ENCODE measurements at places on chromosomes 3 and 15.

DNA sequence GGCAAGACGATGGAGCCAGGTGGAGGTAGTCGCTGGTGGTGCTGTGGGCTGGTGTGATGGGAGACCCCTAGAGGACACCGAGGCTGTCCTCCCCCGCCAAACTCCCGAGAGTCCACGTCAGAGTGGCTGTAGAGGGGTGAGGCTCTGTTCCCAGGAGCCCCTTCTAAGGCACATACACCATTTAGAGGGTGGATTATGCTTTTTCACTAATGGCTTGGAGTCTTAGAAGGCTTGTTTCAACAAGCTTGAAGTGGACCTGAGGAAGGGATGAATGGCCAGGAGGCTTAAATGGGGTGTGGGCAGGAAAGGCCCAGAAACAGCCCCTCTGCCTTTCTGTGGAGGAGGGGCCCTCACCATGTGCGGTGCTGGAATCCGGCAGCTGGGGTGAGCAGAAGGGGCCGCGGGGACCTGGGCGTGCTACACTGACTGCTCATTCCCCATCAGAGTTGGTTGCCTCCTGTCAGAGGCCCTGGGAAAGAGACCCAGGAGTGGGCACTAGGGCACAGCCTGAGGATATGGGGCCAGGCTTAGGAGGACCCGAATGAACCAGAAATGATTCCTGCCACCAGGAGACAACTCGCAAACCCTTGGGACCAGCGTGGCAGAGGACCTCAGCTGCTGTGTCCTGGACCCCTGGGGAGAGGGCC, 66.2 kb downstream of the FEM1B start:
- DNase-seq, result no peak

DNA sequence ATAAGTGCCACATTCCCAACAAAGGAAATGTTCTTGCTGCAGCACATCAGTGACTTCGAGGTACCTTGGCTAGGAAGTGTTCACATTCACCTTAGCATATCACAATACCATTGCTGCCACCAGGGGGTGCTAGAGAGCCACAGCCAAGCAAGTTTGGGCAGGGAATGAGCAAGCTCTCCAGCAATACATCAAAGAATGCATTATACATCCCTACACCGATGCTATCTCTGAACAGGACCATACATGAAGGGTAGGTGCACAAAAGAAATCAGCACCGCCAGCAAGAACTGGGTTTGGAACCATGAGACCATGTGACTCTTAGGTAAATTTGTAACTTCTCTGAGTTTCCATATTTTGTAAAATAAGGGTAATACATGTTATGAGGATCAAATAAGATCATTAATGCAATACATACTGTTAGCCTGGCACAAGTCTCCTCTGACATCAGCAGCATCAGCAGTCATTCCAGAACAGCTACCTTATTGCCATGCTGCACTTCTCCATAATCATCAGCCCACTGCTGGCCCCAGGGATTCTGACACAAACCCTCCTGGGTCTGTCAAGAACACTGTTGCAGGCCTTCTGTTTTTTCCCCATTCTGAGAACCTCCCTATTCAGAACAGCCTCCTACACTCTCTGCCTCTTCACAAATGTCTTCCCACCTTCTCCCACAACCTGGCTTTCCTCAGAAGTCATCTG, 37.5 kb downstream of the RYK start:
- DNase-seq, result peak; percentile 96

- DNase-seq, result no peak
Observed at GRCh38 chr15:89364341-89364740, 29.7 kb upstream of the POLG start.

DNA sequence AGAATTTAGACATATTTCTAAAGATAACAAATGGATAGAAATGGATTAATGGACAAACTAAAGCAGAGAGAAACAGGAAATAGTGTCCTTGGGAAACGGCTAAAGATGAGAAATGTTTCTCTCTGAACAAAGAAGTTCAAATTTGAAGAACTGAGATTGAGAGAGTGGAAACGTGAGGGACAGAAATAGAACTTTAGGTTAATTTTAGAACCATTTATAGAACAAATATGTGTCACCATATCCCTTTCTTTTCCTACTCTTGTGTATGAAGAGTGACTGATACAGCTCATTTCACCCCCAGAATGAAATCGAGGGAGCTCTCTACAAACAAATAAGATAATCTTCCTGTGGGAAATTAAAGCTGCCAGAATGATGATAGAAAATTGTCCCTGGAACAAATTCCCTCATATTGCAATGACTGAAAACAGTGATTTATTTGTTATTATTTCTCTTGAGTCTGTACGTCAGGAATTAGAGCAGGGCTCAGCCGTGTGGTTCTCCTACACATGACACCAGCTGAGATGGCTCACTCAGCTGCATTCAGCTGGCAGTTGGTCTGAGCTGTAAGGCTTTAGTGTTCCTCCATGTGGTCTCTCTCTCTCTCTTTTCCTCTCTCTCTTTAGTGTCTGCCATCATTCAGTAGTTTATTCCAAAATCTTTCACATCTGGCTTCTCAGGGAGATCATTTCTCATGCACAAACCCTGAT, 46.6 kb upstream of the ARPP21 start:
- no peak for DNase-seq

DNA sequence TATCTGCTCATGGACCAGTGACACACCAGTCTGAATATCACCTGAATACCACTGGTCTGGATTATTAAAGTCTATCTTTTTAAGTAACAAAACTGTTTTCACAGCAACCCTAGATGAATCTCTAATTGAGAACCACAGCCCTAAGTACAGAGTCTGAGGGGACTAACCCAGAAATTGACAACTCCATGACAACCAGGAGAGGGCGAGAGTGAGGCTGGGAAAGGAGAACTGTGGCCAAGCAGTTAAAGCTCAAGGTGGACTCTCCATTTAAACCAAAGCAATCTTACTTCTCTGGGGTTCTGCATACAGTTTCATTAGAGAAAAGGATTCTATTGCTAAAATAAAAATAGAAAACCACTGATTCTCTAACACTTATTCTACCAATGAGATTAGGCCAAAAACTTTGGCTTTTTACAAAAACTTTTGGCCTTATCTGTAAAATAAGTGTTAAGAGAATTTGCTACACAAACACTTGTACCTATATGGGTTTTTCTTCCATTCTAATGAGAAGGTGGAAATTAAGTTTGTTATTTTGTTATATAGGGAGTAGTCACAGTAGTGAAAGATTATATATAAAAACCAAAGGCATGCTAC, 11.4 kb downstream of the NEK10 start:
- peak; percentile 59 for DNase-seq

DNA sequence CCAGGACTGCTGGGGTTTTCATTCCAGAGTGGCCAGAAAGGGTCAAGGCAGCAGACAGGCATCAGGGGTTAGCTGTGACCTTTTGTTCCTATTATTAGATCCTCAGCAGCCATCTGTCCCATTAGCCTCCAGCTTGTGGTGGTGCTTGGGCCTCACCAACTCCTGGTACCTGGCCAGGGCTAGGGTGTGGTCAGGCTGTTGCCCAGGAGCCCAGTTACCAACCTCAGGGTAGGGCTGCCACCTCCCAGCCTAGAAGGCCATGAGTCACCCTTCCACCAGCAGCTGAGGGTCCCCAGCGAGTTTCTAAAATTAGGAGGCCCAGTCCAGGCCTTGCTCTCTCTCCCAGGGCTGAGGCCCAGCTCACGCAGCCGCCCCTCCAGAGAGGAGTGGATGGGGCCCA, 12.2 kb downstream of the TMEM43 start:
- no peak for DNase-seq
